NCI-H2107 (cell line): ENCODE measurements at places on chromosomes 5 and 9.

GRCh38 chr5:82684165-82684564 lies 393.0 kb downstream of the TMEM167A start:
- no peak for DNase-seq

DNA sequence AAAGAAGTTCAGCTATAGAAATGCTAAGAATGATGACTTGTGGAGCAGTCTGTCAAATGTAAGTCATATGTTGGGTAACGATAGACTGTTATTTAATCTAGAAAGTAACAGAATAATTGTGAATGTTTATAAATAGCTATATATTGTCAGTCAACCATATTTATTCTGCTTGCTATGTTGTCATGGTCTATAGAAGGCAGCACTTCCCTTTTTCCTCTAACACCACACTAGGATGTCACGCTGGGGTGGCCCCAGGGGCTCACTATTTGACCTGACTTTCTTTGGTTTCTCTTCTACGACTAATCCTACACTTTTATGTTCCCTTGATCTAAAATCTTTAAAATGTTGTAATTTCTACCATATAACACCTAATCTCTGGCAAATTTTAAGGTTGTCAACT lies 20.5 kb downstream of the ERAP2 start:
- DNase-seq = no peak

GRCh38 chr5:159185773-159186172 lies 23.6 kb downstream of the RNF145 start:
- no peak for DNase-seq

- no peak for DNase-seq
These were observed 7.8 kb upstream of the SLC6A19 start for GRCh38 chr5:1193591-1193985.

DNA sequence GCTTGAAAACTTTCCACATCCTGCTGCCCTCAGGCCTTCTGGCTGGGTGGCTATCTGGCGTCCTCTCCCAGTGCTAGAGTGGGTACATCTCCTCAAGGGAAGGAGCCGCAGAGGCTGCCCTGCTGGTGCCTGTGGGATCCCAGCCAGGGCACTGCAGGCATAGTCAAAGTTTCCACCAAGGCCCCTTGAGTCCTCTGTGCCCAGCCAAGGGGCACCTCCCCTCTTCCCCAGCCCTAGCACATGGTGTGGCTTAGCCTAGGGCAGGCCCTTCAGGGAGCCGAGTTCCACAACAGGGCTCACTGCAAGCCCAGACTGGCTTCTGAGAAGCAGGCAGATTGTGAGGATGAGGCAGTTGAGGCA lies 103.2 kb downstream of the RGS3 start:
- no peak for DNase-seq
